ENCODE measurements at places on chromosomes 1 and 21.

DNA sequence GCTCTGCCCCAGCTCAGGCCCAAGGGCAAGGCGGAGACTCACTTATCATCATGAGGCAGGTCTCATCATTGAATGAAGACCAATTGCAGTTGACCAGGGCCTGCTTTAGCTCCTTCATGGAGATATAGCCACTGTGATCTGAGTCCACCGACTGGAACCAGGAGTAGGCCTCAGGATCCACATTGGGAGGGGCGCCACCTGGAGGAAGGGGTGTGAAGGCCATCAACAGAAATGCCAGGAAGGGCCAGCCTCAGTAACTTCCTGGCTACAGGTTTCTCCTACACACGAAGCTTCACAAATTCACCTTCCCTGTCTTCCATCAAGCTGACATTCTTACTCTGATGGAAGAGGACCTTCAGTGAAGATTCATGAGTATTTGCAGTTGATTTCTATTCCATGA is 11.6 kb downstream of the PEF1 start:
- no peak for DNase-seq

DNA sequence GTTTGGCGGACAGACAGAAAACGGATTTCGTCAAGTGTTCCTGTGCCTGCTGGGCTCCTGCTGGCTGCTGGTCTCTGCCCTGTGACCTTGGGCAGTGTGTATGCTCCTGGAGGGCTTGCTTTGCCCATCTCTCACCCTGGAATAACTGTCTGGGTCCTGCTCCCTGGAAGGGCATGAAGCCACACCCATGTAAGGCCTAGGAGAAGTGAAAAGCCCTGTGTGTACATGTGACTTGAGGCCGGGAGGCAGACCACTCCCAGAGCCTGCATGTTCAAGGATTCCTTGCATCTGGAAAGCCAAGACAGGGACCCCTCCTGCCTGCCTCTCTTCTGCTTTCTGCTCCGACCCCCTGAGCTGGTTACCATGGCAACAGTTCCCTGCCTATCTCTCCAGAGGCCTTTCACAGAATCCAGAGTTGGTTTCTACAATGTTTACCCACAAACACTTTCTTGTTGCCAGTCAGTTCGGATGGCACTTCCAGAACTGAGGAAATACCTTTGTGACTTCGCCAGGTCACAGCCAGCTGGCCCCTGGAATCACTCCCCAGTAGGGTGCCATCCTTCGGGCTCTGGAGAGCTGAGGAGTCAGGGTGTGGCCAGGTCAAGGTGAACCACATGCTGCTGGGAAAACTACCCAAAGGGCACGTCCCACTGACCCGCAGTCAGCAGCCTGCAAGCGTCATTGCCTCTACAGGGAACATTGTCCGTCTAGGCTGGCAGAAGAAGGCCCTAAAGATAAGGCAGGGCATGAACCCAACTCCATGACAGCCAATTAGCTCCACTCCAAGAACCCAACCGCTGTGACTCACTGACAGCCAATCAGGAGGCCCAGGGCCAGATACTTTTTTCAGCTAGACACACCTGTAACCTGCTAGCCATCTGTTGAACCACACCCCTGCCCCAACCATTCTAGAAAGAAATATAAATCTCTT is 14.7 kb upstream of the GPR37L1 start:
- DNase-seq: no peak

GRCh38 chr1:53893999-53894636 is at the start of gene DIO1:
Gene DIO1 (plus strand): TSS chr1:53894187. CDS start chr1:53894211, 24 bp downstream.
- DNase-seq: no peak

DNA sequence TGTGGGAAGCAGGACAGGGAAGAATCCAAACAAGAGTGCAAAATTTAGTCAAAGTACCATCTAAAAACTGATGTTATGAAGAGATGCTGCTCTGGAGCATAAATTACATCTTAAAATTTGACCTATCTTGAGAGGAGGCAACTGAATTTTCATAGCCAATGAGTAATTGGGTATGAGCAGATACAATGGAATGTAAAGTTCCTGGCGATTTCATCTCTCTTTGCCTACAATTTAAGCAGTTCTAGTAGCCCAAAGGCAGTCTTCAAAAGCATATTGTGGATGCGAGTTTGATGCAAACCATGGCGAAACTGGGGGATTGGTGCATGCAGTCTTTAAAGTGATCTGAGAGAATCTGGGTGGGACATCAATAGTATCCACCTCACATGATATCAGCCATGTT is 1265.9 kb downstream of the BRINP3 start:
- no peak for DNase-seq

DNA sequence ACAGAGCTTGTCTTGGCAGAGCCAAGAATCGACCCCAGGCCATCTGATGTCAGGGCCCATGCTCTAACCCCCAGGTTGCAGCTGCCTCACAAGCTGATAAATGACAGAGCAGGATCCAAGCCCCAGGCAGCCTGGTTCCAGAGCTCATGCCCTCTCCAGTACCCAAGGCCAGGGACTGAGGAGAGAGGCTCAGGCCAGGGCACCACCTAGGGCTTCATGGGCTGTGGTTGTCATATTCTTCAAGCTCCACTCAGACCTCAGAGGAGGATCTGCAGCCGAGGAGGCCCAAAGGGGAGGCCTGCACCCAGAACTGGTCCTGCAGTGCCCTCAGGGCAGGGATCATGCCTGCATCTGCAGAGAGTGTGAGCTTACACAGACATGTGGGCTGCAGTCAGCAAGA is 301.1 kb downstream of the MATN1 start:
- DNase-seq: peak; percentile 3

GRCh38 chr1:41053316-41053715 is 31.8 kb upstream of the SLFNL1 start:
- DNase-seq: no peak

DNA sequence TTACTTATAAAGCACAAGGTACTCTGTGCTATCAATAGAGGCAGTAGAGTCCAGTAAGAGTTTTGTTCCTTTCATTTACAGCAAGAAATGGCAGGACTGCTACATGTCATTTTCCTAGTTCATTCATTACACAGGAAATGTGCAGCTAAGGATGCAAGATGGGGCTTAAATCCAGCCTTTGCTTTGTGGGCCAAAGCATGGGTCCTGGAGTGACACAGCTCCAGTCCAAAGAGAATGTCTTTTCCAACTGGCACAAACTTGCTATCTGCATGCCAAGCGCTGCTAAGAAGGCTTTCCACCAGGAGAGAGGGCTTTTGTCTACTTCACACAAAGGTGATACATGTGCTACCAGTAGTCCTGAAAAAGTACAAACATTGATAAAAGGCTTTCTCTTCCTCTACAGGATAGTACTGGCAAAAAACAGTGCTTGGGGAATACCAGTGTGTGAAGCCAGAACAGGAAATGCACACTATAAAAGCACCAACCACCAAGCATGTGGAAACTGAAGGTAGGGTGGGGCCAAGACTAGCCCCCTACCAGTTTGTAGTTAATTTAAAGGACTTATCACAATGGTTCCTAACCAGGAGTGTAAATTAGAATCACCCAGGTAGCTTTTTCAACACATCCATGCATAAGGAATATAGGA is 68.7 kb downstream of the ARID4B start:
- no peak for DNase-seq

- DNase-seq: no peak
These were observed 20.7 kb upstream of the GJA5 start for GRCh38 chr1:147781056-147781471.

GRCh38 chr1:170700842-170701615 is 37.1 kb downstream of the PRRX1 start:
- DNase-seq: peak; percentile 19

DNA sequence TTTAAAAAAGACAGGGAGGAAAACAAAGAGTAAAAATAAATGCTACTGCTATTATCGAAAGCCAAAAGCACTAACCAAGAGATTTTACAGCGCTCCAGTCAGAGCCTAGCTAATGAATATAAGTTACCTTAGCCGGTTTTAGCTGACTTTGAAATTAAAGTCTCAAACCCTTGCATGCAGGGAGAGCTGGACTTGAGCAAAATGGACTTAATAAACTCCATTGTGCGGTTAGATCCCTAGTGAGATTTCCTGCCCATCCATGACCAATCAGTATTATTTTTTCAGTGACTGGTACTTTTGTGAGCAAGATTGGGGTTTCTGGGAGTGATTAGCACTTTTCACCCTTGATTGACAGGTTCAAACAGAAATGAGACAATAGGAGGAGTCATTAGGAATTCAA is 333.4 kb upstream of the ADGRL2 start:
- no peak for DNase-seq

DNA sequence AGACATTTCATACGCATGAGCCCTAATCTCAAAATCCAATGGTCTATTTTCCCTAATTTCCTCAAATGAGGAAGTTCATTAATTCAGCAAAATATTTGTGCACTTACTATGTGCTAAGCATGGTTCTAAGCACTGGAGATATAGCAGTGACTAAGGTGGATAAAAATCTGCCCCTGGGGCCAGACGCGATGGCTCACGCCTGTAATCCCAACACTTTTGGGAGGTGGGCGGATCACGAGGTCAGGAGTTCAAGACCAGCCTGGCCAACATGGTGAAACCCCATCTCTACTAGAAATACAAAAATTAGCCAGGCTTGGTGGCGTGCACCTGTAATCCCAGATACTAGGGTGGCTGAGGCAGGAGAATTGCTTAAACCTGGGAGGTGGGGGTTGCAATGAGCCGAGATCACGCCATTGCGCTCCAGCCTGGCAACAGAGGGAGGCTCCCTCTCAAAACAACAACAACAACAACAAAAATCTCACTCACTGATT is 4.3 kb upstream of the MIIP start:
- DNase-seq: no peak

DNA sequence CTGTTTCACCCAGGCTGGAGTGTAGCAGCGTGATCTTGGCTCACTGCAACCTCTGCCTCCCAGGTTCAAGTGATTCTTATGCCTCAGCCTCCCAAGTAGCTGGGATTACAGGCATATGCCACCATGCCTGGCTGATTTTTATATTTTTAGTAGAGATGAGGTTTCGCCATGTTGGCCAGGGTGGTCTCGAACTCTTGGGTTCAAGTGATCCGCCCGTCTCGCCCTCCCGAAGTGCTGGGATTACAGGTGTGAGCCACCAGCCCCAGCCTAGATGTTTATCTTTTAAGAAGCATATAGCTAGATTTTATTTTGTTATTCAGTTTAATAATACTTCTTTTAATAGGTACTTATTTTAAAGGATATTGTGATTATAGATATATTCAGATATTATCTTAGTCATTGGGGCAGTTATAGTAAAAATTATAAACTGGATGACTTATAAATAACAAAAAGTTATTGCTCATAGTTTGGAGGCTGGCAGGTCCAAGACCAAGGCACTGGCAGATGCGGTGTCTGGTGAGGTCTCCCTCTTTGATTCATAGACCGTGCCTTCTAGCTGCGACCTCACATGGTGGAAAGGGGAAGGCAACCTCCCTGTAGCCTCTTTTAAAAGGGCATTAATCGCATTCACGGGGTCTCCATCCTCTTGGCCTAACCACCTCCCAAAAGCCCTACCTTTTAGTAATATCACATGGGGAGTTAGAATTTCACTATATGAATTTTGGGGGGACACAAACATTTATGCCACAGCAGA is 3.1 kb upstream of the KCNE2 start:
- DNase-seq: no peak

GRCh38 chr1:211639475-211640300 is 35.7 kb downstream of the NEK2 start:
- peak; percentile 80 for DNase-seq

- no peak for DNase-seq
These were observed 988.8 kb upstream of the B3GALT2 start for GRCh38 chr1:194175251-194175650.

DNA sequence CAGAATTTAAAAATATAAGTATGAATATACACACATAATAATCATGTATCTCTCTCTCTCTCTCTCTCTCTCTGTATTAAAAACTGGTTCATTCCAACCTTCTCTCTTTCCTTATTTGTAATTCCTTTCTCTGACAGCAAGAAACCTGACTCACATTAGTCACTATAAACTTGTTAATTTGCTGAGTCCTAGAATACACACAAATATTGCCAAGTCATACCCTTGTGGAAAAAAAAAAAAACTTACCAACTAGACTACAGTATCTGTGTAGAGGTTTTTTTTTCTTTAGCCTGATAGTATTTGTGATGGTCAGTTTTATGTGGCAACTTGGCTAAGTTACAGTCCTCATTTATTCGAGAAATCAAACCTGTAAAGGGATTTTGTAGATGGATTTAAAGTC is 26.3 kb upstream of the NHLH2 start:
- no peak for DNase-seq
